Activated naive CD8-positive, alpha-beta T cell treated with anti-CD3 and anti-CD28 coated beads for 36 hours (primary cell): ENCODE measurements at places on chromosomes 5 and 9. TPM values are rescaled to one million over a fixed set of nuclear protein-coding genes. Genes with fewer than 3 reads are reported as not detected.

FOCAD gene
- 32.3 TPM for total RNA-seq

PANK3 gene
- 61.7 TPM for total RNA-seq

DNA sequence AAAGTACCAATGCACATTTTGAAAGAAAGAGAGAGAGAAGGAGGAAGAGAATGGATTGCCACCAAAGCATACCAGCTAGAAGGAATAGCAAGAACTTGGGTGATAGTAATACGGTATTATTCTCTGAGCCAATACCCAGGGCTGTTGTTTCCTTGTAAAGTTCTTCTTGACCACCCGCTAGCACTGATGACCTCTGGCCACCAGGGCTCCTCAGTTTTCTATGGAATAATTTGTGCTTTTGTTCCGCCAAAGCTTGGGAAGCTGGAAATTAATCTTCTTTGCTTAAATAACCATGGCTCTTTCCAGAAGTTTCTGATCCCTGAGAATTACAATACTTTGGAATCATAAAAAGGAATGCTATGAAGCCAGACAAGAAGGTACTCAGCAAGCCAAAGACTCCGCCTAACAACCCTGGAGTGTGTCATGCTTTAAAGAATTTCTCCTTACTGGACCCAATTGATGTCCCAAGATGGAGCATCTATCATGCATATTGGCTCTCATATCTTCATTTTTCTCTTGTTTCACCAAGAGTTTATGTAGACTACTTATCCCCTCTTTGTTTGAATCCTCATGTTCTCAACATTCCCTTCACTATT lies 29.8 kb downstream of the OR2K2 start:
- peaks cover 7% of the 10 kb centered on the region for H3K27me3 ChIP-seq
- no peak for DNase-seq
- H3K4me1 ChIP-seq: no peaks in the 10 kb centered on the region
- H3K4me3 ChIP-seq: no peak overlapping the region
- H3K36me3 ChIP-seq: no peaks in the 10 kb centered on the region

DNA sequence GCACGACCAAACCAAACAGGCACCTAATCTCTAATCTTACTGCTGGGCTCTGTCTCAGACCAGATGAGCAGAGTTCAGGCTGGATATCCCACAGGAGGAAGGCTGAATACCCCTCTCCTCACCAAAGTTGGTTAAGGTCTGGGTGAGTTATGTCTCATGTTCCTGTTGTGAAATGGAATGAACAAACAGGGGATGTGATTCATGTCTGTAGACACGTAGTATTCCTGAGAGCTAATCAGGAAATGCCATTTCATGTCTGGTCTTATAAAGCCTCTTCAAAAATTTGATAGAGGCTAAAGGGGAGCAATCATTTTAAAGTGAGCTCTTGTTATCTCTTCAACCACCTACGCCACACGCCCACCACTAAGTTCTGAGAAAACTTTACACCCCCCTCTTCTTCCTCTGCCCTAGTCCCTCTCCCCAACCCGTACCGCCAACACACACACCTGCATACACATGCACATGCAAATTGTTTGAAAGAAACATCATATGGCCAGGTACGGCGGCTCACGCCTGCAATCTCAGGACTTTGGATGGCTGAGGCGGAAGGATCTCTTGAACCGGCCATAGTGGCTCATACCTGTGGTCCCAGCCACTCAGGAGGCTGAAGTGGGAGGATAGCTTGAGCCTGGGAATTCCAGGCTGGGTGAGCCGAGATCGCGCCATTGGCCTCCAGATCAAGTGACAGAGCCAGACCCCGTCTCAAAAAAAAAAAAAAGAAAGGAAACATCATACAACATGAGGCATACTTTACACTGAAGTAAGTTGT lies 69.8 kb upstream of the RAI14 start:
- H3K4me3 ChIP-seq: no peak overlapping the region
- H3K27ac ChIP-seq: no peak overlapping the region
- DNase-seq: no peak
- no peaks in the 10 kb centered on the region for H3K36me3 ChIP-seq
- peaks cover 55% of the 10 kb centered on the region for H3K27me3 ChIP-seq
- no peaks in the 10 kb centered on the region for H3K4me1 ChIP-seq

DNA sequence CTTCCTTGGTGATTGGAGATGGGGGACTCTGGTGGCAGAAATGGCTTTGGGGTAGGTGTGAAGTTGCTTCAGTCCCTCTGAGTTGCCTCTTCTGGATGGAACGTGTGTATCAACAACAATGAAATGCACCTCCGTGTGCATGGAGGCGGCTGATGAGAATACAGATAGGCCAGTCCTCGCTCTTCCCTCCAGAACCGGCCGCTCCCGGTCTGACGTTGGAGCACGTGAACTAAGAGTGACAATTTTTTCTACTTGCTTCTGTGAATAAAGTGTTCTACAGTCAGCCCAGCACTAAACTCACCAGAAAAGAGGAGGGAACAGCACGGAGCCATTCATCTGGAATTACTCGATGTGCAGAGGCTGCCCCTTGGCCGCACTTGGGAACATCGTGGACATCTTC lies 90.7 kb downstream of the ANKRD33B start:
- DNase-seq: no peak
- H3K36me3 ChIP-seq: peaks cover 2% of the 10 kb centered on the region
- H3K27ac ChIP-seq: no peak overlapping the region
- no peaks in the 10 kb centered on the region for H3K4me1 ChIP-seq

- H3K27me3 ChIP-seq: peaks cover 9% of the 10 kb centered on the region
- peaks cover 9% of the 10 kb centered on the region for H3K36me3 ChIP-seq
- no peak for DNase-seq
Measured at GRCh38 chr9:135509458-135509857, 9.0 kb downstream of the MRPS2 start.
